Activated CD8-positive, alpha-beta T cell treated with anti-CD3 and anti-CD28 coated beads, Interleukin-2, amount 10 ng/mL, durations not matched to agents 7 days and 5 days (primary cell): ENCODE measurements at places on chromosomes 7 and 10. TPM values are rescaled to one million over a fixed set of nuclear protein-coding genes. Genes with fewer than 3 reads are reported as not detected.

GPR22 gene
- total RNA-seq = not detected

UNC5B gene
- total RNA-seq = 0.05 TPM

DNA sequence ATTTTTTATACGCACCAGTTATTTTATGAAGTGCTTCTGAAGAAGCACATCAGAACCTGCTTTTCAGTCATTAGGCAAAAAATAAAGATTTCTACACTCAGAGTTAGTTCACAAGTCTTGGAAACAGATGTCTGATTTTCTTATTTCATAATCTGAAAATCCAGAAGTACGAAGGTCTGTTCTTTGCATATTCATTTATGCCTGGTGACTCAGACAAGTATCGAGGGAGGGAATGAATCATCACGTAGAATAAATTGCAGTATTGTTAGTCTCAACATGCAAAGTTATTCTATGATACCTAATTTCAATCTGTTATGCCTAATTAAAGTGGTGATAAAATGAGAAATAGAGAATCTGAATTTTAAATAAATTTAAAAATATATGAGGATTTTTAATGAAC is 113.6 kb upstream of the SEM1 start:
- DNase-seq = no peak

DNA sequence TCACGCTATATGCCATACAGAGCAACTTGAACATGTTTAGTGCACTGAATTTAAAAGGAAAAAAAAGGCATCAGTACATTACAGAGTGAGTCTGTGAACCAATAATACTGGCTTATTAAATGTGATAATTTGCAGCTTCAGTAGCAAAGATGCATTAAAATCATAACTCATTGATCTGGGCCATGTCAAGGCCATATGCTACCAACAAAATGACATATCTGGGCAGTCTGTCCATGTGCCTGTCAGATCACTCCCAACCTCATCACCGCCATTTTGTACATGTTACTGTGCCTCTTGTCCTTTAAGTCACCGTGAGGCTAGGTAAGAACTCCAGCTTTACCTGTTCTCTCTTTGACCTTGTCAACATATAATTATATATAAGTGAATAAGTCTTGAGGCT is 307.4 kb upstream of the LRGUK start:
- no peak for DNase-seq

DNA sequence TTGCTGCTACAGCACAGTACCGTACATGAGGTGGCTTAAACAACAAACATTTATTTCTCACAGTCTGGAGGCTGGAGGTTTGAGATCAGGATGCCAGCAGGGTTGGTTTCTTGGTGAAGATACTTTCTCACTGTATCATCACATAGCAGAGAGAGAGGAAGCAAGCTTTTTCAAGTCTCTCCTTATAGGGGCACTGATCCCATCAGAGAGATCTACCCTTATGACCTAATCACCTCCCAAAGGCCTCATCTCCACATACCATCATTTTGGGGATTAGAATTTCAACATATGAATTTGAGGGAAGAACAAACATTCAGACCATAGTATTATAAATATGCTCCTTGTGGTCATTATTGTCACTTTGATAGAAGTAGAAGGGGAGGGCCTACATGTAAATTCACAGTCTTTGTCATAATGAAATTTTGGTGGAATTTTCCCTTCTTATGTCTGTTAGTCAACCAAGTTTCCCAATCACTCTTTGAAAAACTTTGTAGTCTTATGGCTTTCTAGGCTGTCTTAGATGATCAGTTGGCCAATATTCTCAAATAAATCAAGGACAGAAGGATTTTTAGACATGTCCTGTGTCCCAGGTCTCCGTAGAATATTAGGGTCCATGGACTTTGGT is 606.2 kb downstream of the LRMDA start:
- no peak for DNase-seq

ZNF503 gene
- total RNA-seq = not detected

GRCh38 chr7:3937605-3938004 is 636.6 kb downstream of the SDK1 start:
- no peak for DNase-seq

- DNase-seq = no peak
These were observed 31.0 kb upstream of the FZD1 start for GRCh38 chr7:91233212-91233611.

PLEKHS1 gene
- total RNA-seq = not detected

DNA sequence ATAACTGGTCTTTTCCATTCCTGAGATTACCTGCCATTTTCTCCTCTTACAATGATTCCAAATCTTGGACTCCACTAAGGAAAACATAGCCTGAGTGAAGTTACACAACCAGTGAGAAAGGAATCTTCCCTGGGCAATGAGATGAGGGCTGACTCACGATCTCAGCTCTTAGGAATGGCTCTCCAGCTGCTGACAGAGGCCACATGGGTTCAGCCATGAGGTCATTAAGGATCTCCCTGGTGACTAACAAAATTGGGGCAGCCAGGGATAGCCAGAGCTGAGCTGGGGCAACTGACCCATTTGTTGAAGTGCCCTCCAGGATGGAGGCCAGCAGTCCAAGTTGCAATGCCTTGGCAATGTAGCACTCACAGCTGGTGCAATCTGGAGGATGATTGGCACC is 78.7 kb upstream of the MKLN1 start:
- DNase-seq = no peak
